ENCODE measurements at places on chromosomes 13 and 19. TPM values are rescaled to one million over a fixed set of nuclear protein-coding genes. Genes with fewer than 3 reads are reported as not detected.

COX7A1 gene
- not detected for total RNA-seq

RUBCNL gene
- total RNA-seq, result 0.06 TPM

DNA sequence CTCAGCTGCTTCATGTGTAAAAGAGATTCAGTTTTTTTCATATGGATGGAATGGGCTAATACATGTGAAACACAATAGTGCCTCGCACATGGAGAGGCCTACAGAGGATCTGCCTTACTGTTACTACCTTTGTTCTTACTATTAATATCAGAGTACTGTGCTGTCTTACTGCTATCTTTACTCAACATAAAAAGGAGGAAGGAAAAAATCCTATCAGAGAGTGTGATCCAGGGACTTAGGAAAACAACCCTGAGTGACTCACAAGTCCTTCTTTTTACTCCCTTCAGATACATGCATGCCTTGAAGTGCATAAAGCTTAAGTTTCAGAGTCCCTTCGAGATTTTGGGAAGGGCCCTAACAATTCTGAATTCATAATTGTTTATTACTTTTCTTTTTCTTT is 136.8 kb downstream of the TBC1D4 start:
- peak; percentile 43 for DNase-seq

NCAN gene
- under 0.01 TPM for total RNA-seq

CEACAM4 gene
- total RNA-seq, result not detected

RFPL4AL1 gene
- total RNA-seq, result not detected

MTUS2 gene
- not detected for total RNA-seq

DNA sequence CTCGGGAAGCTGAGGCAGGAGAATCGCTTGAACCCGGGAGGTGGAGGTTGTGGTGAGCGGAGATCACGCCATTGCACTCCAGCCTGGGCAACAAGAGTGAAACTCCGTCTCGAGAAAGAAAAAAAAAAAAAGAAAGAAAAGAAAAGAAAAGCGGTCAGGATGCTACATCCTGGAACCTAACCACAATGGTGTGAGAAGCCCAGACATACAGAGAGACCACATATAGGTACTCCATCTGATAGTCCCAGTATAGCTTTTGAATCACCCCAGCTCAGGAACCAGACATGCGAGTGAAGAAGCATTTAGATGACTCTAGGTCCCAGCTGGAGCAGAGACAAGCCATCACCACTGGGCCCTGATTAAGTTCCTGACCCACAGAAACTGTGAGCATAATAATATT is 3.2 kb downstream of the IFNL1 start:
- no peak for DNase-seq

AZU1 gene
- not detected for total RNA-seq

GPC5 gene
- 0.11 TPM for total RNA-seq

GRCh38 chr13:27283906-27284493 is 13.4 kb downstream of the RASL11A start:
- DNase-seq, result peak; percentile 43

DNA sequence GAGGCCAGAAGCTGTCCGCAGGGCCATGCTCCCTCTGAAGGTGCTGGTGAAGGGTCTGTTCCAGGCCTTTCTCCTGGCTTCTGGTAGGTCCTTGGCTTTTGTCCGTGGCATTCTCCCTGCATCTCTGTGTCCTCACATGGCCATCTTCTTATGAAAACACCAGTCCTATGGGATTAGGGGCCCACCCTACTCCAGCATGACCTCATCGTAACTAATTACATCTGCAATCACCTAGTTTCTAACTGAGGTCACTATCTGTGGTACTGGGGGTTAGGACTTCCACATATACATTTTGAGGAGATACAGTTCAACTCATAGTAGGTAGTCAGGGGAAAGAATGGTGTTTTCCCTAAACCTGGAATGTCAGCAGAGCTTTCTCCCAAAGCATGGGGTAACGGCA is 3.1 kb downstream of the C13orf42 start:
- DNase-seq, result no peak

GRCh38 chr13:46160471-46161066 is 21.4 kb downstream of the LCP1 start:
- DNase-seq, result peak; percentile 43

ZNF729 gene
- total RNA-seq, result not detected

WDR18 gene
- 44.2 TPM for total RNA-seq

S1PR4 gene
- total RNA-seq, result not detected

GRCh38 chr13:46698910-46699460 is 98.0 kb downstream of the ESD start:
- DNase-seq, result no peak

ZFP14 gene
- total RNA-seq, result 1.9 TPM

DNA sequence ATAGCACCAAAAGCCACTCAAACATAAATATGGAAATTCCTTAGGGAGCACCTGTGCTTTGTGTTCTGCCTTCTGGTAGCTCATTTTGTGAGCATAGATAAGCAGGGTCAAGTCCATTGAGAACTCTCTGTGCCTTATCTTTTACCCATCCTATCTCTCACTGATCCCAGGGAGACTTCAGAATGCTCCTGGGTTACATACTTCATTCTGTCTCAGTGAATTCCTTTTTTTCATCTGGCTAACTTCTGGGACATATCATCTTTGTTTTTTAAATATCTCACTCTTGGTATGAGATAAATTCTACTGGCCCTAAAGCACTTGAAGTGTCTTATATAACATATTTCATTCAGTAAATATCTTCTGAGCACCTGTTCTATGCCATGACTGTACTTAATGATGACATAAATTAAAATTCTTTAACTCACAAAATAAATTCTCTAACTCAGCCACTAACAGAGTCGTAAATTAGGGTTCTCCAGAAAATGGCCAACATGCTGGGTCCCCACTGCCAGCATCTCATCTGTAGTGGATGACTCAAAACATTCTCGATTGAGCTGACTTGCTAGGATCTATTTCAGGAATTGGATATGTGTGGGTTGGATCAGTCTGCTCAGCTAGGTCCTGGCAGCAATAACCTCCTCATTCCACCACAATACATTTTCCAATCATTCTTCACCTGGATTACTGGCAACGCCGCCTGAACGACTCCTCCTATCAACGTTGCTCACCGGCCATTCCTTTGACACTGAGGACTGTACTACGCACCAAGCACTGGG is 170.2 kb downstream of the FOXO1 start:
- no peak for DNase-seq

GRCh38 chr13:98885600-98885999 is 92.3 kb downstream of the DOCK9 start:
- no peak for DNase-seq

MFSD12 gene
- 115 TPM for total RNA-seq

FGF9 gene
- total RNA-seq, result not detected

- no peak for DNase-seq
These were observed 1055.3 kb upstream of the SPRY2 start for GRCh38 chr13:81396192-81396591.

DNA sequence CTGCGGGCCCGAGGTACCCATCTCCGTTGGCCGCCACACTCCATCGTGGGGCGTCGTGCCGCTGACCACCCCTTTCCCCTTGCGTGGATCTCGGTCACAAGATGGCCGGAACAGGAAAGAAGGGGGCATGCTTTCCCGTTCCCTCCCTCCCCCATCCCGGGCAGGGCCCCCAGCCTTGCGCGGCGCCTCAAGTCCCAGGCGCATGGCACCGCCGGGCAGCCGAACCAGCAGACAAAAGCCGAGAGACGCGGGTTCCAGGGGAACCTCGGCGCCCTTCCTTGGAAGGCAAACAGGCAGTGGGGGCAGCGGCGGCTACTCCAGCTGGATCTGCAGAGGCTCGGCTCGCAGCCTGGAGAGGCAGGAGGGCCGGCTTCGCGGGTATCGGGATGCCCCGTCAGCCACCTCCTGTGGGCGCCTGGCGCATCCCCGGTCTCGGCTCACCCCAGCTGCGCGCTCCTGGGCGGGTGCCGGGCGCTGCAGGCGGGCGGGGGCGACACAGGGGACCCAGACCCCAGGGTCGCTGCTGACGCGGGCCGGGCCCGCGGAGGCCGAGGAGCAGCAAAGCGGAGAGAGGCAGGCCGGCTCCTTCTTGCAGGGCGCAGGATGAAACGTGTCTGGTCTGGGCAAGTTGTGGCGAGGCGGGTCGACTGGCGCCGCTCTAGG is 439 bp downstream of the DZIP1 start:
- DNase-seq, result peak; percentile 61

LEUTX gene
- not detected for total RNA-seq

NLRP8 gene
- not detected for total RNA-seq

DNA sequence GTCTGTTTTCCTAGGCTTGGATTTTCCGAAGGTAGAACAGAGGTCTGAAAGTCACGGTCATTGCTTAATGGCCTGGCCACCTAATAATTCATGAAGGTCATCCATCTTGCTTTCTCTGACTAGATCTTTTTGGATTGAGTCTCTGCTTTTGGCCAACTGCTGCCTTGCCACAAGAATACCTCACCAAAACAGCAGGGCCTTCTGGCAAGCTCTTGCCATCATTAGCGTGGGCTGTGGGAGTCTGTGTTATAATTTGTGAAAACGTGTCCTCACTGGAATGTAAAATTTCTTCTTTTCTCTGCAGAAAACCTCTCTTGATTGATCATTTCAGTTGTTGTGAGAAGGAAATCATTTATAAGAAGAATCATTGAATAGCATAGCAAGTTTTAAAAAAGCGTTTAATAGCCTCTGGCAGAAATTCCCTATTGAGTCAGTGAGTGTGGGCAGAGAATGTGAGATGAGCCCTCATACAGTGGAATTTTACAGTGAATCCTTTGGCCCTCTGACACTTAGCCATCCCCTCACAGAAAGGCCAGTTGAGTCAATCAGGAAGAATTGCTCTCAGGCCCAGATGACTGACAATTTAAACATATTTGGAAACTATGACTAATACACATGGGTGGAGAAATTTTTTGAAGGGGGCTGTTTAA is 43.2 kb upstream of the ERICH6B start:
- DNase-seq, result peak; percentile 34

- DNase-seq, result peak; percentile 91
These were observed 1.7 kb downstream of the KLF5 start for GRCh38 chr13:73060251-73061160.

DNA sequence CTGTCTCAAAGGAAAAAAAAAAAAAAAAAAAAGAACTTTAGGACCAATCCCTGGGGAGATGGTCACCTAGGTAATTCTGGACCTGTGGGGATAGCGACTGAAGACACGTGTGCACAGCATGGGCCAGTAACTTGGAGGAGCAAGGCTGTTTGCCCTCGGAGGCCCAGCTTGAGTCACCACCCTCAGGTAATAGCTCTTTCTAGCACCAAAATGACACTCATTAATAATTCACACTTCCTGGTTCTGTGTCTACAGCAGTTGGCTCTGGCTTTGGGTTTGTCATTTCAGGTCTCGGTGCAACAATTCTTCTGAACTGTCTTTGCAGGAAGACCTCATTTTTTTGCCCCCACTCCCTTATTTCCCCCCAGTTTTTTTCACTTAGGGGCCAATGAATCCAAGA is 3.9 kb upstream of the ATP11A start:
- no peak for DNase-seq

DNA sequence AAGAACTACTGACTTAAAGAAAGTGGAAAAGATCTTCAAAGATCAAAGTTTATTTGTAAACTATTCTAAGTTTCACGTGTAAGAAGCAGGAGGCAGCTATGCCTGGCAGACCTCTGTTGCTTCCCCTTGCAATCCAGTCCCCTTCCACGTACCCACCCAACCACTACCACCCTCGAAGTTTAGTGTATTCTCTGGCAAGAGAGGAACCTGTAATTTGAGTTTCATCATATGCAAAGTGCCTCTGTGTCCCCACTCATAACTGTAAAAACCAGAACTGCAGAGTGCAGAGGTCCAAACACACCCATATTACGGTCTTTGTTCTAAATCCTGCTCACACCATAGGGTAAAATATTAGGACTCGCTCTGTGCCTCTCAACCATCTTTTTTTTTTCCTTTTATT is 75.8 kb upstream of the FRY start:
- DNase-seq, result no peak

- no peak for DNase-seq
These were observed 2.7 kb upstream of the CAPS start for GRCh38 chr19:5911366-5911765.

- no peak for DNase-seq
These were observed 12.9 kb upstream of the PRR19 start for GRCh38 chr19:42288881-42289555.

ZNF730 gene
- total RNA-seq, result 14.3 TPM

PTPRH gene
- 0.29 TPM for total RNA-seq

DNA sequence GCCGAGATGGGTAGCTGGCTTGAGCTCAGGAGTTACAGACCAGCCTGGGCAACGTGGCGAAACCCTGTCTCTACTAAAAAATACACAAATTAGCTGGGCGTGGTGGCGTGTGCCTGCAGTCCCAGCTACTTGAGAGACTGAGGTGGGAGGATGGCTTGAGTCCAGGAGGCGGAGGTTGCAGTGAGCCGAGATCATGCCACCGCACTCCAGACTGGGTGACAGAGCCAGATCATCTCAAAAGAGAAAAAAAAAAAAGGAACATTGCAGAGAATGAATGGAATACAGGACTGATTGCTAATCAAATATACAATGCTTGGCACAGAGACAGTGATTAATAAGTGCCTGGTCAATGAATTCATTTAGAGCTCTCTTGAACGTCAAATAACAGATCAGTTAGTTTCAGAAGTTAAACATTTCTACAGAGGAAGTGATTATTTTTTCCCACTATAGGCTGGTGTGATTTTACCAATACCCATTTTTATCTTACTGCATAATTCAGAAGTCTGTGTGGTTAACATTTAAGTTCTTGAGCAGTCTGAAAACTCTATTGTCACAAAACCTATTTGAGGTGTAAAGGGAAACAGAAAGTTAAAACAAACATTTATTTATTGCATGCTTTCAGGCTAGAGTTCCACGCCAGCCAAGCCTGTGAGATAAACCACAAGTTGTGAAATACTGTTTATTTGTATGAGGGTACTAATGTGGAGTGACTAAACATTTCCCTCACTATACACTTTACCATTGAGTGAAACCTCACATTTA is 7.7 kb upstream of the TBC1D4 start:
- DNase-seq, result peak; percentile 81

GARIN5A gene
- total RNA-seq, result 0.23 TPM

ZNF331 gene
- total RNA-seq, result 12.6 TPM
